NCI-H526 treated with DMSO at 0.1 percent for 48 hours (cell line): ENCODE measurements at places on chromosomes 1 and 21.

- no peak for DNase-seq
Measured at GRCh38 chr1:239550178-239550577, 163.8 kb downstream of the CHRM3 start.

DNA sequence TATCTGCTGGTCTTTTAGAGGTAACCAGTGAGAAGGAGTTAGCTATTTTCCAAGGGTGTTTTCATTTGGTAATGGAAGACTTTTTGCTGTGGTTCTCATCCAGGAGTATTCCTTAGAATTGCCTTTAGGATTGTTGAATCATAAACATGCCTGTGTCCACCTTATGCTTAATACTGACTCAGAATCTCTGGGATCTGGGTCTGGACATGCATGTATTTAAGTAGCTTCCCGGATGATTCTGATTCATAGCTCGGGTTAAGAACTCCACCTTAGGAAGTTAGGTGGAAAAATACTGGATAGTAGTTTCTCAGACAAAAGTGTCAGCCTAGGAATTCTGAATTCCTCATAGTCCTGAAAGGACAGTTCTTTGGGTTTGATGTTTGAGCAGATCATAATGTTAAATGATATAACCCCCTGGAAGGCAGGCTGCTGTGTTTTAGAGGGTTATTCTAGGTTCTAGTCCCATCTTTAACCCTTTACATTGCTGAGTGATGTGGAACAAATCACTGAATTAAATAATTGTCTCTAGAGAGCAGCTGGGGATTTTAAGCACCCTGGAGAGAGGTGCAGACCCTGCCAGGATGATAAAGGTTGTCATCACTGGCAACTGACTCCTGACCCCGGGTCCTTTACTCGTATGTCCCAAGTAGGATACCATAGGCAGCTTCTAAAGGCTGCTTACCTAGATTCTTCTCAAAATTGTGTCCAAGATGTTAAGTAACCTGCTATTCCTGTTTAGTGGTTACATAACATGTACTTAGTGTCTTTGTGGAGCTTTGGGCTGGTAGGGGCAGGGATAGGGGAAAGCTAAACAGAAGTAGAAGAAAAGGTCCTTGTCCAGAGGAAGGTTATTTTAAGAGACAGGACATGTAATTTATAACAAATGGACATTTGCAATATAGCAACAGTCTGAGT lies 14.5 kb upstream of the C4BPB start:
- no peak for DNase-seq

- no peak for DNase-seq
Measured at GRCh38 chr1:33098371-33098770, 17.4 kb downstream of the AZIN2 start.

- DNase-seq = no peak
Measured at GRCh38 chr1:165497069-165498013, 46.5 kb upstream of the LRRC52 start.

GRCh38 chr1:216075339-216075738 lies 347.9 kb downstream of the USH2A start:
- DNase-seq = no peak

DNA sequence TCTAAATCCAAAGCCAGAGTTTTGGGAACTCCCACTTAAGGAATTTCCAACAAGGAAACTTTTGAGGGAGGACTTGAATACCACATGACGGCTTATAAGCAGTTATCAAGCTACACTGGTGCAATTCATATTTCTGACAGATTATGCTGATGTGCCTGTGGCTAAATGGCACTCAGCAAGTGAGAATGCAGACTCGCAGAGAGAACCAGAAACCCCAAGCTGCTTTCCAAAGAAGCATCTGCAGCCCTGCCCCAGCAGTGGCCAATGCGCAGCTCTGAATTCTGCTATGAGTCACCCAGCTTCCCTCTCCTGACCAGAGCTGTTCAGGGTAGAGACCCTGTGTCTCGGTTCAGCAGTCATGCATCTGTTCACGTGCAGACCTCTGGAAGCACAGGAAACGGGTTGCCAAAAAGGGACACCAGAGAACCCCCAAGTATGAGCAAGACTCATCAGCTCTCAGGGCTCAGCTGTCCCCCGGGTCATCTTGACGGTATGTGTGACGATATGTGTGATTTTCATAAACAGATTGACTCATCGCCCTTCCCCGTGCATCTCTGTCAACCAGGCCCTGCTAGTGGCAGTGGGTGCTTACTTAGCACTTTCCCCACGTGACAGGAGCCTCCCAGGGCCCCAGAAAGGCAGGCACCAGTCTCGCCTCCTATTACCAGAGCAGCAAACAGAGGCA lies 76.3 kb downstream of the ITPKB start:
- no peak for DNase-seq
